ENCODE measurements at places on chromosomes 11 and 22.

DNA sequence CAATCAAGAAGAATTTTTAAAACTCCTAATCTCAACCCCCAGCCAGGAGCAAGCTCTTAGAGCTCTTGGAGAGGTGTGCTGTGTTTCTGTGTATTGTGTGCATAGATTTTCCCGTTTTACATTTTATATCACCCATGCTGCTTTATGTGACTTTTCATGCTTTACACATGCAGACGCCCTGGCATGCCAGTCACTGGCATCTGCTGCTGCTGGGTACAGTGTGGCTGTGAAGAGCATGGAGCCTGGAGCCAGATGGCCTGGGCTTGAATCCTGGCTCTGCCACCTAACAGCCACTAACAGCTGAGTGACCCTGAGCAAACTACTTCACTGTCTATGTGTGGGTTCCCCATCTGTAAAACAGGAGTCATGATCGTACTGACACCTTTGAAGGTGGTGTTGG, 23.1 kb downstream of the POLR3H start:
- no peak for DNase-seq

DNA sequence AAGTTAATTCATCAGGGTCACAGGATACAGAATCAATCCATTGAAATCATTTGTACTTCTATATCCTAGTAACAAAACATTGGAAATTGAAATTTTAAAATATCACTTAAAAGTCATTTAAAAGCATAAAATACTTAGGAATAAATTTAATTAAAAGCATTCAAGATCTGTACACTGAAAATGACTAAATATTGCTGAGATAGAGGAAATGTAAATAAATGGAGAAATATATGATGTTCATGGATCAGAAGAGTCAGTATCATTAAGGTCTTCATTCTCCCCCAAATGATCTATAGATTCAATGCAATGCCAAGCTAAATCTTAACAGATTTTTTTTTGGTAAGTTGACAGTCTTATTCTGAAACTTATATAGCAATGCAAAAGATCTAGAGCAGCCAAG, 49.8 kb downstream of the RRP8 start:
- DNase-seq = no peak

DNA sequence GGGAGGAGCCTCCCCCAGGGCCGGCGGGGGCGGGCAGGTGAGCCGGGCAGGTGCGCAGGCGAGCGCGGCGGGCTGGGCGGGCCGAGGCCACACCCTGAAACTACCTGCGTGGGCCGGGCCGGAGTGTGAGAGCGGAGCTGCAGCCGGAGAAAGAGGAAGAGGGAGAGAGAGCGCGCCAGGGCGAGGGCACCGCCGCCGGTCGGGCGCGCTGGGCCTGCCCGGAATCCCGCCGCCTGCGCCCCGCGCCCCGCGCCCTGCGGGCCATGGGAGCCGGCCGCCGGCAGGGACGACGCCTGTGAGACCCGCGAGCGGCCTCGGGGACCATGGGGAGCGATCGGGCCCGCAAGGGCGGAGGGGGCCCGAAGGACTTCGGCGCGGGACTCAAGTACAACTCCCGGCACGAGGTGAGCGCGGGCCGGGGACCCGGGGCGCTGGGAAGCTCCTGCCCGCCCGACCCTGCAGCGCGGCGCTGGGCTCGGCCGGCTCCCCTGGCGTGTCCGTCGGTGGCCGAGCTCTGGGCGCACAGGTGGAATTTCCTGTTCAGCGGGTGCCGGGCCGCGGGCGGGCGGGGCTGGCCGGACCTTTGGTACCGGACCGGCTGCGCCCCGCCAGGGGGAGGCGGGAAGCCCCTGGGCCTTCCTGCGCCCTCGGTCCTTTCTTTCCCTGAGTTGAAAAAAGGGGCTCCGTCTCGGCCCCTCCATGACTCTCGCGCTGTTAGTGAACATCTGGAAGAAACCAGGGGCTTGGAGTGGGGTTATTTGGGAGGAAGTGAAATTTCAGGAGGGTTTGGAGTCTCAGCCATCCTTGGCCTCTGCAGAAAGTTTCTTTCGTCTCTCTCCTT, at the start of gene ST14:
Gene ST14, plus strand, starts transcription at position 126 of the 841 bp plus-strand sequence. Its CDS starts 198 bp downstream, at position 324.
- DNase-seq = peak; percentile 70

- DNase-seq = no peak
Measured at GRCh38 chr11:13760115-13760514, 91.6 kb downstream of the FAR1 start.

- no peak for DNase-seq
Measured at GRCh38 chr11:20046416-20046815, 113.9 kb downstream of the DBX1 start.

GRCh38 chr22:36145881-36146280, 14.7 kb downstream of the APOL3 start:
- no peak for DNase-seq

GRCh38 chr11:130581646-130582045, 133.2 kb downstream of the ADAMTS15 start:
- no peak for DNase-seq

DNA sequence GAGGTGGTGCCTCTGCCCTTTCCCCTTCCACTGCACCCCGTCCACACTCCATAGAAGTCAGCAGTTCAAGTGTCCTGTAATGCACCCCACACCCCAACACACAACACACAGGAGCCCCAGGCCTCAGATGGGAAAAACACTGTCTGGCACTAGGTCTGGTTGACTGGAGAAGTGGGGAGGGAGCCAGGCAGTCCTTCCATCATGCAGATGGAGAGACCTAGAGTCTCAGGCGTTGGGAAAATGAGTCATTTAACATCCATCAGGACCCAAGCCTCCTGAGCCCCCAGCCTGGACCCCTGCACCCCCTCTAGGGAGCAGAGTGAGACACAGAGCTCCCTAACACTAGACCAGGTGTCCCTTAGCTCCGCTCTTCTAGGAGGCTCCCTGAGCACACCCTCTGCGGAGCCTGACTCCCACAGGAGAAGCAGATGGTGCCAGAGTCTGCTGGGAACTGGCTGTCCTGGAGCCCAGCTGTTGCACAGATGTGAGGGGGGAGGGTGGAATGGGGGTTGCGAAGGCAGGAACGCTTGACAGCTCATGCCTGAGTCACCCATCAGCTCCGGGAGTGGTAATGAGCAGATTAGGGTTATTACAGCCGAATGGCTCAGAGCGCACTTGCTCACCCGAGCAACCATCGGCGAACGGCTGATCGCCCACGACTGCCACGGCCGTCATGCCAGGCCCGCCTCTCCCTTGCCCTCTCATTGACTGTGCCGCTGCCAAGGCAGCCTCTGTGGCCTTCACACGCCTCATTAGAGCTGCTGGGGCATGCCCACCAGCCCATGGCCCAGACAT, 22.1 kb upstream of the SYT7 start:
- no peak for DNase-seq

GRCh38 chr11:65428578-65429067, 6.0 kb downstream of the NEAT1 start:
- DNase-seq = no peak

- DNase-seq = no peak
Measured at GRCh38 chr22:27108425-27109114, 451.2 kb downstream of the MIAT start.

DNA sequence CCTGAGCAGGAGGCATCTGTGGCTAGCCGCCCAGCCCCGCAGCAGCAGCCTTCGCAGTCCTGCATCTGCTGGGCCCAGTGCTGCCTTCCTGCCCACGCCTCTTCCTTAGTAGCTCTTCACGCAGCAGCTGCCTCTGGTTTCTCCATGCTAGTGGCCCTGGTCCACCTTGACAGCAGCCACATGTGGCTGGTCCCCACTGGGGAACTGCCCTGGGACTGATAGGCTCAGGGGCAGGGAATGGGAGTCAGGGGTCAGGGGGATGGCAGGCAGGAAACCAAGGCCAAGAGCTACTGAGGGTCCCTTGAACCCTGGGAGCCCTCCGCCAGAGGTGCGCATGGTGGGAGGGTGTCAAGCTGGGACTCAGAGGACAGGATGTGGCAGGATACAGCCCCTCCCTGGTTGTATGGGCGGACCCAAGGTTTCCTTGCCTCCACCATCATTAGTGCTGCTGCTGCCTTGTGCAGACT, 99.4 kb upstream of the PITPNB start:
- DNase-seq = no peak

- no peak for DNase-seq
Measured at GRCh38 chr11:986270-986951, 50.1 kb downstream of the MUC6 start.

- DNase-seq = peak; percentile 1
Measured at GRCh38 chr11:30855383-30856006, 269.3 kb upstream of the MPPED2 start.
